Fibroblast of gingiva (primary cell): ENCODE measurements at places on chromosomes 16 and 17.

- DNase-seq = no peak
These were observed 705.7 kb downstream of the MAF start for GRCh38 chr16:78894886-78895285.

DNA sequence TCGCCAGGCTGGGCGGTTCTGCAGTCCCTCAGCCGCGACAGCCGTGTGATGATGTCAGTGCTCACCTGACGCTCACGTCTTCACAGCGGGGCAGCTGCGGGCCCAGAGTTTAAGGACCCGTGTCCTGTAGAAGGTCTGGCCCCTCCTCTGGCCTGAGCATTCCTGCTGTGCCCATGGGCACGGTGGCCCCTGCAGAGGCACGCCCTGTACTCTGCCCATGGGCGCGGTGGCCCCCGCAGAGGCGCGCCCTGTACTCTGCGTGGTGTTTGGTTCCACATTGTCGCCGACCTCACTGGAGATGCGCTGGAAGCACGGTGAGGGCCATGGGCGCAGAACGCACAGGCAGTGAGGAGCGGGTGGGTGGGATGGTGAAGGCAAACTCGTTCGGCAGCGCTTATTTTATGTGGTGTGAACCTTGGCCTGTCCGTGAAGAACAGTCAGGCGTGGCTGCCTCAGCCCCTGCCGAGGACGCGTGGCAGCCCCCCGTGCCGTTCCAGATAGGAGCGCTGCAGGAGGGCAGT is 122.0 kb downstream of the BANP start:
- no peak for DNase-seq

- no peak for DNase-seq
These were observed 3.4 kb upstream of the CLEC19A start for GRCh38 chr16:19282101-19282500.

DNA sequence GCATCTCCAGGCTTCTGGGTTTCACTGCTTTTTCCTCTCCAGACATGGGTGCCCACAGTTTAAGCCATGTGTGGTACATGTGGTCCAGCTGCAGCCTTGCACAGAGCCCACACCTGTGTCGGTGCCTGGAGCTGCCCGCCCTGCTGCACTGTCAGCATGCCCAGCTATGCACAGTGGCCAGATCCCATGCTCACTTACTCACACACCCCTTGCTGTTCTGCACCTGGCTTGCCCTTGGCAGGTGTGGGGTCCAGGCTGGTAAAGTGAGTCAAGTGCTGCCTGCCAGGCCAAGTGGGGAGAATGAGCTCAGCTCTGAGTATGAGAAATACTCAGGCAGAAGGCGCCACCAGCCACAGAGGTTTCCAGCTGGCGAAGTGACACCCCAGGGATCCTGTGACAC is 739.9 kb downstream of the CDH11 start:
- no peak for DNase-seq

DNA sequence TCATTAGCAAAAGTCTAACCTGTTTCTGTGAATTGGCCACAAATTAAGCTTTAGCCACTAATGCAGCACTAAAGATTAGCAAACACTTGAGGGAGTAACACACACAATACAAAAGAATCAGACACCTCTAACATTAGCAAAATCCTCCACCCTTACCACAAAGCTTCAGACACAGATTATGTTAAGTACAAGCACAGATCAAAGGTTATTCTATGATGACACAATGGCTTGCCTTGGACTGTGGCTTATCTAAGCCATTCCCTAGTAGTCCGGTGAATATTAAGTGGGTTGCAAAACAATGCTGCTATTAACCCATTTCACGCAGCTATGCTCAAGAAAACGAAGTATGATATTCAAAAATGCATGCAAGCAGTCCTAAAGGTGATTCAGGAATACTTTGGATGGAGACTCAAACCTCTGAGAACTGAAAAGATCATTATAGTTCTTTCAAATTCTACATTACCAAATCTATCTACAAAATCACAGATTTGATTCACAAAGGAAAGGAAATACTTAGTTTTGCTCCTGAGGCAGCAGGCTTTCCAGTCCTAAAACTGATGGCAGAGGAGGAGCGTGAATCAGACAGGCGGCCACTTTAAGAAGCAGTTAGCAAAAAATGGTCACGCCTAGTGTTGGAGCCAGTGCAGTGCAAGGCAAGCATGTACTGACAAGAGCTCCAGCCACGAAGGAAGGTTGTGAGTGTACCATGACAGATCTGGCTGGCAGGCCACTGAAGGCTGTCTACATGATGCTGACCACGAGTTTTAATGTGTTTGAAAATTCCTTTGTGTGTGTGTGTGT is 67.2 kb downstream of the PARN start:
- DNase-seq = peak; percentile 52
